AG04449 (cell line): ENCODE measurements at places on chromosomes 6 and 20.
A peak's percentile ranks its signal among the peaks of the same experiment; 100 is the strongest.

- peak; percentile 37 for DNase-seq
Measured at GRCh38 chr6:121652726-121653623, 217.5 kb downstream of the GJA1 start.

GRCh38 chr6:15800841-15801617, 138.2 kb upstream of the DTNBP1 start:
- no peak for DNase-seq

- DNase-seq: no peak
Measured at GRCh38 chr20:24761220-24762065, 187.6 kb upstream of the CST7 start.

- DNase-seq: no peak
Measured at GRCh38 chr20:2246069-2246491, 49.7 kb upstream of the TGM3 start.
